ENCODE measurements at places on chromosomes 13 and 19. TPM values are rescaled to one million over a fixed set of nuclear protein-coding genes. Genes with fewer than 3 reads are reported as not detected.

RNASEH2A gene
- total RNA-seq: 15.0 TPM

CACNG7 gene
- not detected for total RNA-seq

GARIN5B gene
- total RNA-seq: not detected

KLF1 gene
- 0.25 TPM for total RNA-seq

IZUMO2 gene
- total RNA-seq: not detected

ZNF418 gene
- 2.3 TPM for total RNA-seq

DZIP1 gene
- total RNA-seq: 1.9 TPM

NLRP4 gene
- not detected for total RNA-seq

ANO8 gene
- total RNA-seq: 1.8 TPM

MEF2B gene
- total RNA-seq: not detected

AP2A1 gene
- total RNA-seq: 73.5 TPM

Measured in dermis microvascular lymphatic vessel endothelial cell (primary cell).